ENCODE measurements at places on chromosomes 7 and 10. TPM values are rescaled to one million over a fixed set of nuclear protein-coding genes. Genes with fewer than 3 reads are reported as not detected.

The SEMA3C gene
- 113 TPM for total RNA-seq

The EPDR1 gene
- total RNA-seq = 34.8 TPM

GRCh38 chr7:29926741-29927140 is 62.9 kb downstream of the SCRN1 start:
- DNase-seq = no peak

DNA sequence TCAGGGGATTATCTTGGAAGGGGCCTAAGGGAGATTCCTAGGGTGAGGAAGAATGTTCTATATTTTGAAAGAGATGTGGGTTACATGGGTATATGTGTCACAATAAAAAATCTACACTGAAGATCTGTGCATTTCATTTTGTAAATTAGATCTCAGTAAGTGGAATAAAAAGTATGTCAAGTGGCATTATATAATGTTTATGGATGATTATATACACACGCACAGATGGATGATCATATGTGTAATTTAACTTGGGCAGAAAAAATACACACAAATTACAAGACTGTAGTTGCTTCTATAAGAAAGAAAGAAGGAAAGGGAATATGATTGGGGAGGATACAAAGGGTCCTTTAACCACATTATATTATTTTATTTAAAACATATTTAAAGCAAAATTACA is 18.5 kb downstream of the ASZ1 start:
- DNase-seq = no peak

DNA sequence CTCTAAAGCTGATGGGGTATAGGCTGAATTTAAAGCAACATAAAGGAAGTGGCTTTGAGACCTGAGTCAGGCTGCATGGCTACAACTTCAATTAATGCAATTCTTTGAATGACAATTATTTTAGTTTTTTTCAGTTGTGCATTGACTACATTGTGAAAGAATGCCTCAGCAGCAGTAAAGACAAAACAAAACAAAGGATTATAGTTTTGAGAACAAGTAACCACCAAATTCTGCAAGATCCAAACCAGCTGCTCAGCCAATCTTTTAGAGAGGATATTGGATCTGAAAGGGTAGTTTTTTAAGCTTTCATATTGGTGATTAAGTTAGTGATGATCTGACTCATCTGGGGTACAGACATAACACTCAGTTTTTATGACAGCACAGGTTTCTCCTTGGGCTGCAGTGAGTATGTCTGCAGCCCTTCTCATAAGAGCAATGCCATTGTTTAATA is 40.6 kb upstream of the ABCA13 start:
- DNase-seq = no peak

DNA sequence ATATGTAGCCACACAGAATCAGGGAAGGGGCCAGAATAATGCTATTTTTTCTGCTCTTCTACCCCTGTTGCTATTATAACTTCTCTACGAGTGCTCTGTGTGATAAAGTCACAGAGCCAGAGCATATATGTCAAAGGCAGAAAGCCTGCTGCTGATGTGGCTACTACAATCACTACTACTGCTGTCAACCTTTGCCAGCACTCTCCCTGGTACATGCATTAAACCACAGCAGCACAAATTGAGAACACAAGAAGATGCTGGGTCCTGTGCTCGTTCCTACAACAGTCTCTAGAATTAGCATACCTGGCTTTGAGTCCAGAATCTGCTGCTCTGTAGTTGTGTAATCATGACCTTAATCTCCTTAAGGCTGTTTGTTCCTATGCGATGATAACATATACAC is 108.6 kb downstream of the SEMA3A start:
- DNase-seq = no peak

- no peak for DNase-seq
Measured at GRCh38 chr10:128297709-128298378, 171.6 kb upstream of the MKI67 start.
